Globus pallidus (tissue), 1 donor: ENCODE measurements at places on chromosomes 4 and X.

DNA sequence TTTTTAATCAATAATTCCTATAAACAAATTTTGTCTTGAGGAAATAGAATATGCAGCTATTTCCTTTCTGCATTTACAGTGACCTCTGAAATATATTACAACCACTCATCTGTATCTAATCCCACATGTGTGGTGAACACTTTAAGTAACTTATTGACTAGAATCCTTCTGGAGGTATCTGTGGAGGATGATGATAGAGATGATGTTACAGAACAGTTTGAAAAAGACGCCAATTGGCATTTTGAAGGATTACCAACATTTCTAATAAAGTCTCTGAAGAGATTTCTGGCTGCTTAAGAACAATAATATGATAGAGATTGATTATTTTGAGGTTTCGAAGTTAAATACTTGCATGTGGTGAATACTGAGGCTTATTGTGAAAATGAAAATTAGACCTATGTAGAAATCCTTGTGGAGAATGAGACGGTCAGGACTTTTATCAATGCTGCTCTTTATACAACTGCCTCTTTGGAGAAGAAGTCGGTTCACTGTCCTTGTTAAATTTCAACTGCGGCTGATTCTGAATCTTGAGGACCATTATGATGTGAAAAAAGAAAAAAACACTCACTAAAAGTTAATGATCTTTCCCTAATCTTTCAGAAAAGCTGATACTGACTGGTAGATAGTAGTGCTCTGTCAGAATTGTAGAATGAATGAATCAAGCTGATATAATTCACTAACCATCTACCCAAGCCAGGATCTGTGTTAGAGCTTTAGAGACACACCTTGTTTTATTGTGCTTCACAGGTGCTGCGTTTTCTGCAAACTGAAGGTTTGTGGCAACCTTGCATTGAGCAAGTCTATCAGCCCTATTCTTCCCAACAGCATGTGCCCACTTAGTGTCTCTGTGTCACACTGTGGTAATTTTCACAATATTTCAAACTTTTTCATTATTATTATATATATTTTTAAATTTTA, 204.7 kb downstream of the SPRY1 start:
- DNase-seq, result no peak

- DNase-seq, result peak; percentile 66
Measured at GRCh38 chr4:36399762-36400353, 118.4 kb downstream of the DTHD1 start.

DNA sequence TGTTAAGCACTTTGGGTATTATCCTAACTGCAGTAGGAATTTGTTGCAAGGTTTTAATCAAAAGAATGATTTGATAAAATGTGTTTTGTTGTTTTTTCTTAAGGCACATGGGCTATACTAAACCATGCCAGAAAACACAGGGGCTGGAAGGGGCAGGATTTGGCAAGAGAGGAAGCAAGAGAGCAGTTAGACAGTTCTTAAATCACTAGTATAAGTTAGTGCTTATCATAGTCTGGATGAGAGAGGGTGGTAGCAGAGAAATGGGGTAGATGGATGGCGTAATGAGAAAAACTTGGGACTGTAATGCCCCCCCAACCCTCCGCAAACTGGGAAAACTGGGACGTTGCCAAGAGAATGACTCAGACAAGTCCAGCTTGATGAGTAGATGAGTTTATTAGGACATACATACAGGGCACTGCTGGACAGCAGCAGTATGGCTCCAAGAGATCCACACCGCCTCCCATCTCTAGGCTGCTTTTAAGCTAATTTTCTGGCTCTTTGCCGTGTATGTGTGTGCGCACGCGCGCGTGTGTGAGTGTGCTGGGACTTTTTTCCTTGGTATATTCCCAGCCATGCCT, 151.5 kb downstream of the PDLIM5 start:
- no peak for DNase-seq

- DNase-seq, result no peak
Measured at GRCh38 chr4:151614561-151614960, 146.2 kb downstream of the GATB start.

DNA sequence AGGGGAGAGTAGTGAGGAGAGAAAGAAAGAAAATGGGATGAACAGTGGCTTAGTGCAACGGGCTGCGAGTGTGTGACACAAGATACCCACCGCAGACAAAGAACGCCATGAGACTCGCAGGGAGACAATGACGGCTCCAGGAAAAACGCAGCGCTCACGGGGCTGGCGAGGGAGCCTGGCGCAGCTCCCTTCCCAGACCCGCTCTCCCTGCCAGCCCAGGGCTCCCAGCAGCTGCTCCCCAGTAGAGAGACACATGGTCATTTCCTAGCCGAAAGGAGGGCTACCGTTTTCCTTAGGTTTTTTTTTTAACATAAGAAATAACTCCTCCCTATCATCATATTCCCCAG, 149.5 kb downstream of the MAML3 start:
- peak; percentile 46 for DNase-seq

DNA sequence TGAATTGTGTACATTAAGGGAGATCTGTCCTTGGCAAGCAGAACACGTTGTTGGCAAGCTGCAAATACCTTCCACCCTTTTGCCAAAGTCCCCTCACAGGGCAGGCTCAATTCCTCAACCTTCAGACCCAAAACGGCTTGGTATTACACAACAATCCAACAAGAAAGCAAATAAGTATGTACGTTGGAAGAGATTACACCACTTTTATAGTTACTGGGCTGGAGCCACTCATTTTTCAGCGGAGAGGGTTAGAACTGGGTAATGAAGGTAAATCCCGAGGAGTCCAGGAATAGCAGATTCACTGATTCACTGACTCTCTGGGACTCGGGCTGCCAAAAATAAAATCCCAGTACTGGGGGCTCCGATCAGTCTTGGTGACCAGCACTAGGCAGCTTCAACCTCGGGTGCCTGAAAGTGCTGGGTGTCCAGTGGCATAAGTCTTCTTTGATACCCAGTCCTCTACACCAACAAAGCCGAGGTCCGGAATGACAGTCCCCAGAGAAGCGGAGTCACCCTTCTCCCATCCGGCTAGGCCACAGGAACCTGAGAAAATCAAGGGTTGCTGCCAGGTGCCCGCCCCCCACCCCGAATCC, 587 bp downstream of the TIMM8A start:
- peak; percentile 0 for DNase-seq

DNA sequence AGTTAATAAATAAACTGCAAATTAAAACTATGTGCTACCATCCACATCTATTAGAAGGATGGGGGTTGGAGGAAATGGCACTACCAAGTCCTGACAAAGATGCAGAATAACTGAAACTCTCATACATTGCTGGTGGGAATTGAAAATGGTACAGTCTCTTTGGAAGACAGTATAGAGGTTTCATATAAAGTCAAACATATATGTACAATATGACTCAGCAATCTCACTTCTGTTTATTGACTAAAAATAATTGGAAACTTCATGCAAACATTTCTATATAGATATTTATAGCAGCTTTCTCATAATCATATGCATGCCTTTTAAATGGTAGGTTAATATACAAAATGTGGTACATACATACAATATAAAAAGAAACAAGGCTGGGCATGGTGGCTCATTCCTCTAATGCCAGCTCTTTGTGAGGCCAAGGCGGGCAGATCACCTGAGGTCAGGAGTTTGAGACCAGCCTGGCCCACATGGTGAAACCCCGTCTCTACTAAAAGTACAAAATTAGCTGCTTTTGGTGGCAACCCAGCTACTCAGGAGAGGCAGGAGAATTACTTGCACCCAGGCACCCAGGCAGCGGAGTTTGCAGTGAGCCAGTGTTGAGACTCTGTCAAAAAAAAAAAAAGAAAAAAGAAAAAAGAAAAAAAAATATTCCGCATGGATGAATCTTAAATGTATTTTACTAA, 225.0 kb upstream of the CXXC4 start:
- no peak for DNase-seq

GRCh38 chr4:7275067-7275466, 82.7 kb downstream of the SORCS2 start:
- no peak for DNase-seq

DNA sequence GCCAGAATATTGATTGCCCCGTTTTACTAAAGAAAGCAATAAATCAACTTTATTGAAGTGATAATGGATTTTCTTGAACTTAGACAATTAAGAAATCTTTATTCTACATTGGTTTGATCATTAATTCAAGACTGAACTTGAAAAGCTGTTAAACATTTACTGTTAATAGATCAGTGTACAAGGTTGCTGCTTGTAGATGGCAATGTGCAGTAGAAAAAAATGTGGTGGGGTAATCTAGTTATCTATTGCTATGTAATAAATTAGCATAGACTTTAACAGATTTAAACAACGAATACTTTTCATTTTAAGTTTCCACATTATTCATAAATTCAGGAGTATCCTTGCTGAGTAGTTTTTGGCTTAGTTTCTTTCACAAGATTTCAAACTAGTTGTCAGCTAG, 612.5 kb downstream of the ACTRT1 start:
- DNase-seq, result no peak

- no peak for DNase-seq
Measured at GRCh38 chr4:183985786-183986185, 80.7 kb downstream of the STOX2 start.
